ENCODE measurements at places on chromosomes 2 and 18.

- no peak for DNase-seq
These were observed 120.7 kb downstream of the ATAD2B start for GRCh38 chr2:23806201-23806600.

DNA sequence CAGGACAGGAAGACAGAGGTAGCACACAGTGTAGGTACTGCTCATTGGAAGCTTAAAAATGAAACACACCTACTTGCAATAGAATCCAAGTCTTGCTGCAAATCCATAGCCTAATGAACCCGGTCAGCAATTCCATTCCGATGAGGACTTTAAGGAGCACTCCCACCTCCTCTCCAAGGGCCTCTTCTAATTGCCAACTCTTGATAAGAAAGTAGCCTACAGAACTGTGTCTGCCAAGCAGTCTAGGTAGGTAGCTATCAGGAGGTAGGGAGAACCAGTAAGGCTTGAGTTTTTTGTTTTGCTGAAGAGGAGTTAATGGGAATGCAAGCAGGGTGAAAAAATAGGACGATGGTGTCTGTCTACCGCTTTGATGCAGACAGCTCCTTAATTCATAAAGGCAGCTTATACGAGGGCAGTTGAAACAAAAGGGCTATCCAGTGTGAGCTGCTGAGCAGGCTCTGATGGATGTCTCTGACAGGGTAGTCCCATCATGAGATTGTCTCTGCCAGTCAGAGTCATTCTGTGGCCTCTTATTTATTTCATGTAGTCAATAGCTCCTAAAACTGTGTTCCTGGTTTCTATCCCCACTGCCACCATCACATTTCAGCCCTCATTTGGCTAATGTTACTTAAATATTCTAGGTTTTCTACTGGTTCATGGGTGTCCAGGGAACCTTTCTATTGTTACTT lies 155.6 kb upstream of the DNMT3A start:
- no peak for DNase-seq

GRCh38 chr2:125656190-125656589 lies 999.8 kb upstream of the GYPC start:
- no peak for DNase-seq

DNA sequence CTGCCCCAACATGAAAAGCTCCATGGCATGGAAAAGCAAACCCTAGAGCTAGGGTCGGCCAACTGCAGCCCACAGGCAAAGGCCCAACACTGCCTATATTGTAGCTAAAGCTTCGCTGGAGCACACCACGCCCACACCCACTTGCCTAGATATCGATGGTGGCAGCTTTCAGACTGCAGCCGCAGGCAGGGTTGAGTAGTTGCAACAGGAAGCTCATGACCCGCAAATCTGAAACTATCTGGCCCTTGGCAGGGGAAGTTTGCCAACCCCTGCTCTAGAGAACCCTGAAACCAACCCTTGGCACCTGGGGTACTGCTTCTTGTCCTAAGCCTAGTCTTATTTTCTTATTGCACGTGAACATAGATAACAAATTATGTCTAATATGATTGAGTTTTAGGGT lies 250.0 kb downstream of the SOX11 start:
- no peak for DNase-seq

DNA sequence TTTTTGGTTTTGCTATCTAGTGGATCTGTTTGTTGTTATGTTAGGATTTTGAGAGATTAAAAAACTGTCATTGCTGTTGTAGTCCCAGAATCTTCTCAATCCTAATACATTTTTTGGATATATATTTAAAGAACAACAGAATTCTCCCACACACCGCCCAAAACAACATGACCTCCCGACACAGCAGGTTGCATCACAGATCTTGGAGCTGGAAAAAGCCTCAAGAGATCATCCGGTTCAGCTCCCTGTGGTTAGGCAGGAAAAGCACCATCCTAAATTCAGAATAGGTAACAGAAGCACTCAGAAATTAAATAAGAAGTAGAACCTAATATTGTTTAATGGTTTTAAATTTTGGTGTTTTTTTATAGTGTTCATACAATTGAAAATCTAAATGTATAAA lies 251.4 kb upstream of the STON1 start:
- DNase-seq, result no peak

DNA sequence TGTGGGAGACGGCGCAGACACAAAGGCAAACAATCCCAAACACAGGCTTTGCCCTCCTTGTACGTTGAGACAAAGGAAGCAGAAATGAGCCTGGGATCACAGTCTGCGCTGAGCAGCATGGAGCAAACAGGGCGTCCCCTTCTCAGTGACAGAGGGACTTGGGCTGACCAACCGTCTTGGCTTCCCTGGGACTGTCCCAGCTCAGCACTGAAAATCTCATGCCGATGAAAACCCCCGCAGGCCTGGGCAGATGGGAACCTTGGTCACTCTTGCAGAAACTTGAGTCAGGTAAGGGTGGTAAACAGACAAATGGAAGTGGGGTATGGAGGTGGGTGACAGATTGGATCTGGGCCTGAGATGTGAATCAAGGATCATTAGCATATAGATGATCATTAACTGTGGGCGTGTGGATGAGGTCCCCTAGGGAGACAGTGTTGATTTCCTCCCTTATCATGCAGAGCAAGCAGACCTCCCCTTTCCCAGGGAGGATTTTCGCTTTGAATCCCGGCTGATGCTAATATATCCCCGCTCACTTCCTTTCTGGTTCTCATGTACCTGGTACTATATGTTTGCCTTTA lies 19.1 kb upstream of the SH3BP4 start:
- no peak for DNase-seq

- DNase-seq, result no peak
These were observed 109.0 kb upstream of the EPAS1 start for GRCh38 chr2:46188041-46188716.

DNA sequence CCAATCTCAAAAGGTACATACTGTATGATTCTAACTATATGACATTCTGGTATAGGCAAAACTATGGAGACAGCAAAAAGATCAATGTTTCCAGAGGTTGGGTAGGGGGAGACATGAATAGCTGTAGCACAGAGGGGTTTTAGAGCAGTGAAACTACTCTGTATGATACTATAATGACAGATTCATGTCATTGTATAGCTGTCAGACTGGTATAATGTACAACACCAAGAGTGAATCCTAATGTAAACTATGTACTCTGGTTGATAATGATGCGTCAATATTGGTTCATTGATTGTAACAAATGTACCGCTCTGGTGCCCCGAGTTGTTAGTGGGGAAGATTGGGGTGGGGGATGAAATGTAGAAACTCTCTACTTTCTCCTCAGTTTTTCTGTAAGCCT lies 172.4 kb upstream of the SPOPL start:
- DNase-seq, result no peak

GRCh38 chr2:11941201-11942177 lies 195.1 kb downstream of the LPIN1 start:
- DNase-seq, result no peak

GRCh38 chr2:196925768-196926561 lies 542 bp downstream of the PGAP1 start:
- no peak for DNase-seq

DNA sequence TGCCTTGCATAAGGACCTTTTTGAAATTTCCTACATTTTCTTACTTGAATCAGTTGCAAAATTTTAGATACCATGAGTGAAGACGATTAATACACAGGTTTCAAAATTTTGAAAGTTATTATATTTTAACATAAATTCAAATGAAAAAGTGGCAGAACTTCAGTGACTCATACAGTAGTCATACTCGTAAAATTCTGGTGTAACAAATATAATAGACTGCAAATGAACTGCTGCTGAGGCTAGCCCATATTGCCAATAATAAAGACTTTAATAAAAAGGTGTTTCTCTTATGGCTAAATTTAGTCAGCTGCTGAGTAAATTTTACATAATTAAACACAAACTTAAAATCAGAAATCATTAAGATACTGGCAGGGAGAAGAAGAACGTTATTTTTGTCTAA lies 36.9 kb downstream of the MSH6 start:
- peak; percentile 11 for DNase-seq

DNA sequence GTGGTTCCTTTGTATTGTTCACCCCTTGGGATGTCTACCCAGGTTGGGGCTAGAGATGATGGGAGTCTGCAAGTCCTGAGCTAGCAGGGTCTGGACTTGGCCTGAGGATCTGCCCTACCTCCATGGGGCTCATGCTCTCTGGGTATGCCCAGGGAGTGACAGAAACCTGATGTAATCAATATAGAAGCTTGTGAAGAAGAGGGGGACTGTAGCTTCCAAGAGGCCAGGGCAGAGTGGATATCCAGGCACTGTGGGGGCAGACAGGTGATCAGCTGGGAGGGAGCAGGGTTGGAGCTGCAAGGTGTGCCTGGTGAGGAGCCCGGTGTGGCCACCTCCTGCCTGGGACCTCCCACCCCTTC lies 164.2 kb downstream of the CTIF start:
- DNase-seq, result no peak

- DNase-seq, result no peak
These were observed 4.2 kb upstream of the EN1 start for GRCh38 chr2:118851650-118852049.

- DNase-seq, result no peak
These were observed 13.0 kb downstream of the VPS4B start for GRCh38 chr18:63409301-63409700.

DNA sequence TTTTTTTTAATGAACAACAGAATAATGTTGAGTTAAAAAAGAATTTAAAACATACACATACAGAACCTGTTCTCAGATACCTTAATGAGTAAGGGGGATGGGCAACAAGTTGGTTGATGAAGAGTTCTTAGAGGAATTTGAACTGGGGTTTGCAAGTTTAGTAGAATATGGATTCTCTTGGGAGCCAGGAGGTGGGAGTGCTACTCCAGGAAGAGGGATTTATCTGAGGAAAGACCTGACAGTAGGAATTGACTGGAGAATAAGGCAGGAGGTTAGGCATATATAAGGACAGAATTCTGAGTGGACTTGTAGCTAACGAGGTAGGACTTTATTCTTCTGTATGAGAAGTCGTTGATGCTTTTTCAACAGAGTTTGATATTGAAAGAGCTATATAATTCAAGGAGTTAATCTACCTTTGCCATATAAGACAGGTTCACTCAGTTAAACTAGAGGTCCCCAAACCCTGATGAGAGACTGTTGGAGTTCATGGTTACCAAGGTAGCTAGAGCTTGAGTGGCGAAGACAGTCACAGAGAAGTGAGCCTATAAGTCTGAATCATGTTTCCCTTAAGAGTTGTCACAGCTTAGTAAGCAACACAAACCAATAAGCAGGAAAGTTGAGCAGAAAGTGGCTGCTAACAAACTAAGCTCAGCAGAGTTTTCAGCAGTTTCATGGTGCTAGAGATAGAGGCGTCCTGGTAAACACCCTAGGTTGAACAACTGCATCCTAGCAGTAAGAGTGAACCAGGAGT lies 88.2 kb downstream of the NCOA1 start:
- DNase-seq, result no peak

DNA sequence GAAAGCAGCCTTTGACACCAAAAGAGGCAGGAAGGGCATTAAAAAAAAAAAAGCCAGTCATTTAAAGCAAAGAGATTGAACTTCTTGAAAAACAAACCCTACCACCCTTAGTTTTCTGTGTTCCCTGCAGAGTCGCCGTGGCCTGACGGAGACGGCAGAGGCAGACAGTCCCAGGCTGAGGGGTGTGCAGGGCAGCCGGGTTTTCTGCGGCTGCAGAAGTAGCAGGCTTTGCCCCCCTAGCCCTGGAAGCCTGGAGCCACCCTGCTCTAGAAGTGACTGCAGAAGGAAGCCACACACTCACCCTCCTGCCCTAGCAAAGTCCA lies 2.8 kb downstream of the INPP5D start:
- no peak for DNase-seq

DNA sequence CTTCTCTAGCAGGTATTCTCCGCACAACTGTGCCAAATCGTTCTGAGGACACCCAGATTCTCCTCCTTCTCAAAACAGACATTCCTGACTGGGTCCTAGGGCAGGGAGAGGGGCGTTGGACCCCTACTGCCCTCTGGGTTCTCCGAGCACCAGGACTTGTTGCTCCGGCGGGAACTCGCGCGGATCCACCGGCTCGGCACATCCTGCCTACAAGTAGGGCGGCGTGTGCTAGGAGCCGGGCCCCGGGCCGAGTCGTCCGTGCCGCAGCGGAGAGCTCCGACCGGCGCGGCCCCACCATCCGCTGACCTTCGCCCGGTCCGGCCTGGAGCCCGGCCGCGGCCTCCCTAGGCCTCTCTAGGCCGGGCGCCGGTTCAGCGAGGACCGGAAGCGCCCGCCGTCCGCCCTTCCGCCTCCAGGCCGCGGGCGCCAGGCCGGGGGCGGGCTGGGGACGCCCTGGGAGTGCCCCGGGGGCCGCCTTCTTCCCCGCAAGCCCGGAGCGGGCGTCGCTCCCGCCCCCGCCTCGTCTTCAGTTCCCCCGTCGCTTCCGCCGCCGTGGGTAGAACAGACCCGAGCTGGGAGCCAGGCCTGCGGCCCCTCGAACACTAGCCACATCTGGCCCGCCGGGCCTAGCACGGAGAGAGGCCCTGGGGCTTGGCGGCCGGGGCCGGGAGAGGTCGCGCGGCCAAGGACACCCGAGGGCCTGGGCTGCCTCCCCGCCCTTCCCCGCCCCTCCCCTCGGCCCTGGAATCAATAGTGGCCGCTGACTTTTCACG lies 7.6 kb upstream of the ONECUT2 start:
- no peak for DNase-seq

GRCh38 chr2:7467782-7468447 lies 550.7 kb downstream of the RNF144A start:
- DNase-seq, result no peak

DNA sequence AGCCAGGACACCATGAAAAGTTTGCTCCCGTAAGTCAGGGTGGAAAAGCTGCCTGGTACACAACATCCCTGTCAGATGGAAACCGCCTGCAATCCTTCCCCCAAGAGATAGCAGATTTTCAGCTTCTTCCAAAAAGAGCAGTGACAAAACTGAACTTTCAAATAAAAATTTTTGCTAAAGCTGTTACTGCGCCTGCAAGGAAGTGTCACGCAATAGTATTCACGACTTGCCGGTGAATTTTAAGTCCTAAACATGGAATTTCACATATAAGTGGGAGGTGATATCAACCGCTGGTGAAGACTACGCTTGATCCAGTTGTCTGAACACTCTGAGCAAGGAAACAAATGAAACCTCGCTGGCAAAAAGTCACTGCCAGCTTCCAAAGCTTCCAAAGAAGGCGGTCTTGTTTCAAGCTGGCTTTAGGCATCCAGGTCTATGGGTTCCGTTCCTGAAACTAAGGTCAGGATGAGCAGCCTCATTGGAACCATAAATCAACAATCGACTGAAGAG lies 2.8 kb downstream of the COL6A3 start:
- DNase-seq, result no peak

Data from AG09309 (cell line).